ENCODE measurements at places on chromosomes 13 and 19.

GRCh38 chr19:38556521-38557174, 61.1 kb downstream of the MAP4K1 start:
- no peak for DNase-seq

DNA sequence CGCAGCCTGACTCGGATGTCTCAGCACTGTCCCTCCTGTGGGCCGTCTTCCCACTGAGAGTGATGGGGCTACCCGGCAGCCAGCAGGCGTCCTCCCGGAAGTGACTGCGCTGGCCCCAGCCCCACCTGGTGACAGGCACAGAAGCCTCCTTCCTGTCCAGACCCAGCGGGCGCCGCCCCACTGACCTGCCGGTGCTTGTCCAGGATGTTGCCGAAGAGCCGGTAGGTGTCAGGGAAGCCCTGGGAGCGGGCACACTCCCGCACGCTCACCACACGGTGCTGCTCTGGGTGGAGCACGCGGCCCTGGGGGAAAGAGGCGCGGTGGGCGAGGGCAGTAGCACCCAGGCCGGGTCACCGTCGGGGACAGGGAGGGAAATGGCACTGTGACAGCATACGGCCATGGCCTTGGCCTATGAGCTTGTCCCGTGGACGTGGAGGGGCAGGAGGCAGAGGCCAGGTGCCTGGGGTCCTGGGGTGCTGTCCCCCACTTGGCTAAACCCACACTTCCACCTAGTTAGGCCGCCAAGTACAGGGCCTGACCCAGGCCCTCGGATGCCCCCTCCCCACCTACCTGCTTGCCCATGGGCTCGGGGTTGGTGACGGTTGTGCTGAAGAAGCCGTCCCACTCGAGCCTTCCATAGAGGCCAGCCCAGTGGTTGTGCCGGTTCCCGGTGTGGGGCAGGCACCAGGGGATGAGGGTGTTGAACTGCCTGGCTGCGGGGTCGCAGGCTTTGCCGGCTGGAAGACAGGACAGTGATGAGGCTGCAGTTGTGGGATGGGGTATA, 16.0 kb upstream of the EIF3G start:
- DNase-seq = no peak

DNA sequence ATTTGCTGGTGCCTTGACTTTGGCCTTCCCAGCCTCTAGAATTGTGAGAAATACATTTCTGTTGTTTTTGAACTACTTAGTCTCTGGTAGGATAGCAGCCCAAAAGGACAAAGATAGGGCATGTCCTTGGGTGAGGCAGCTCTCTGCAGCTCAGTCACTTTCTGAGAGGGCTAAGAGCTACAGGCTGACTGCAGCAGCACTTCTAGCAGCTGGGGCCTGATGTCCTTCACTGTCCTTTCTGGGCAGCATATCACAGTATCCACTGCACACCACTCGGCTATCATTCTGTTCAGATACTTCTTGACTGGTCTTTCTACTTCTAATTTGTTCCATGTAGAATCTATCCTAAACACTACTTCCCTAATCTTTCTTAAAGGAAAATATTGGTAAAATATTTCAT, 68.5 kb upstream of the CLDN10 start:
- DNase-seq = no peak

- no peak for DNase-seq
Measured at GRCh38 chr19:3510727-3511126, 4.6 kb downstream of the FZR1 start.

GRCh38 chr13:93244918-93245280, 18.3 kb downstream of the GPC6 start:
- DNase-seq = no peak

- DNase-seq = no peak
Measured at GRCh38 chr19:49222011-49222410, 64.4 kb downstream of the TRPM4 start.

DNA sequence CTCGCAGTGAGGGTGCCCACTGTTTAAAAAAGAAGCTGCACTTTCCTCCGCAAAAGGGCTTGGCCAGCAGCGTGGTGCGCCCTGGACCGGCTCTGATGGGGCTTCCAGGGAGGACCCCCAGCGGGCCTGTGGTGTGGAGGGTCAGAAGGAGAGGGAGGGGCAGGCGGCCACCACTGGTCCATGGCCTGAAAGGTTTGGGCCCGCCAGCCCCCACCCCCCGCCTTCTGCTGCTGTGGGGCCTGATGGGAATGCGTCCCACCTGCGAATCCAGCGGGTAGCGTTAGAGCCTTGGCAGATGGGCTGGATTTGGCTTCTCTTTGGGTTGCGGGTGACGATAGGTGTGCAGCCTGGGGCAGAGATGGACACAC, 34.7 kb downstream of the TMEM255B start:
- no peak for DNase-seq

DNA sequence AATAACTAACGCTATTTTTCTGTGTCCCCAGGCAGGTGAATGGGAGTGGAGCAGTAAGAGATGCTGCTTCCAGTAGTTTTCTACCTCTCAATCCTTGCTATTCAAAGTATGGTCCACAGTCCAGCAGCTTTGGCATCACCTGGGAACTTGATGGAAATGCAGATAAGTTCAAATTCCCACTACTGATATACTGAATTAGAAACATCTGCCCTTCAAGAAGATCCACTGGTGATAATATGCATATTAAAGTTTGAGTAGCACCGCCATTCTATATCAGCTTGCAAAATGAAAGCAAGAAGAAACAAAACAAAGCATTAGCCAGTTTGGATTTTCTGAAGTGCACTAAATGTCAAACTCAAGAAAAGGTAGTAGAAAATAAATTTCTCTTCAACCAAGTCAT, 906.2 kb upstream of the PCDH20 start:
- DNase-seq = no peak

- DNase-seq = no peak
Measured at GRCh38 chr13:110158226-110158625, 148.7 kb downstream of the COL4A1 start.

DNA sequence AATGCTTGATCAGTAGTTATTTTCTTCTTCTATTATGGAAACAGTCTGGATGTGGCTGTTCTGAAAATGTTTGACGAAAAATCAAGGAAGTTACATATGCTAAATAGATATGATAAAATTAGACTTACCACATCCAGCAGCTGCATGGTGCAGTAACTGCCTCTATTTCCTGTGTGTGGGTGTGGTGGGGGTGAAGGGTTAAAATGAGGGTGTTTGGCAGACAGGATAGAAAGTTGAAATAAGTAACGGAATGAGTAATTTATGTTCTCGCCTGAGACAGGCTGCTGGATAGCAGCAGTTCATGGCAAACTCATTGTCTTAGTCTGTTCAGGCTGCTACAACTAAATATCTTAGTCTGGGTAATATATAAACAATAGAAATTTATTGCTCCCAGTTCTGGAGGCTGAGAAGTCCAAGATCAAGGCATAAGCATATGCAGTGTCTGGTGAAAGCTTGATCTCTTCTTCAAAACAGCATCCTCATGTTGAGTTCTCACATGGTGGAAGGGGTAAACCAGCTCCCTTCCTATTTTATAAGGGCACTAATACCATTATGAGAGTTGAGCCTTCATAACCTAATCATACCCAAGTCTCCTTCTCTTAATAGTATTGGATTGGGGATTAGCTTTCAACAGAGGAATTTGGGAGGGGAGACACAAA, 1248.9 kb downstream of the SLITRK5 start:
- no peak for DNase-seq

DNA sequence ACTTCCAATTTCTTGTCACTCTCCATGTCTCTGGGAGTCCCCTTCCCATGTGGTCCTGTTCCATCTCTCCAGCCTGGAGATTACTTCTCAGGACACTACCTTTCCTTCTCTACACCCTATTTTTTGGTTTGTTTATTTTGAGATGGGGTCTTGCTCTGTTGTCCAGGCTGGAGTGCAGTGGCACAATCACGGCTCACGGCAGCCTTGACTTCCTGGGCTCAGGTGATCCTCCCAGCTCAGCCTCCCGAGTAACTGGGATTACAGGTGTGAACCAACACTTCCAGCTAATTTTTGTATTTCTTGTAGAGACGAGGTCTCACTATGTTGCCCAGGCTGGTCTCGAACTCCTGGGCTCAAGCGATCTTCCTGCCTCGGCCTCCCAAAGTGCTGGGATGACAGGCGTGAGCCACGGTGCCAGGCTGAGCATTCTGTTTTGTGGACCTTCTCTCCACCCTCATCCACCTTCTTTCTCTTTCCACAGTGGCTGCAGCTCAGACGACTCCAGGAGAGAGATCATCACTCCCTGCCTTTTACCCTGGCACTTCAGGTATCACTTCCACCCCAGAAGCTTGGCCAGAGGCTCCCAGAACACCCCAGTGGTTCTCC, 644 bp downstream of the HCST start:
- DNase-seq = no peak

- no peak for DNase-seq
Measured at GRCh38 chr13:74675182-74675581, 541.0 kb upstream of the KLF12 start.

GRCh38 chr19:18506101-18506930, 15.6 kb downstream of the ELL start:
- no peak for DNase-seq

- DNase-seq = no peak
Measured at GRCh38 chr19:15291548-15292021, 40.8 kb downstream of the BRD4 start.

DNA sequence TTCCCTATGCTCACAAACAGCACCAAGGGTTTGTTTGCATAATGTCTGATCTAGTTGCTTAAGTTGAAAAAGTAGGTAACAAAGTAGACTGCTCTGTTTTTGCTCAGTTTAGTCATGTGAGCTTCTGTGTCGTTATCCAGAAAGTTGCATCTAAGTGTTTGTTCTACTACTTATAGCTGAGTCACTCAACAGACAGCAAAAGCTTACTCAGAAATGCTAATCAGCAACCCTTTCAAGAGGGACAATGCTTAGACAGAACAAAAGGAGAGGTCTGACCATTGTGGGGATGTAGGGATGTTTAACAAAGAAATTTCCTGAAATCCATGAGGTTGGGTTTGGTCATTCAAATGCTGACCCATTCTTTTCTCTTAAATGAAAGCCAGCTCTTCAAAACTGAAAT, 106.4 kb downstream of the ATP8A2 start:
- no peak for DNase-seq

GRCh38 chr13:49021953-49022352, 46.2 kb downstream of the FNDC3A start:
- no peak for DNase-seq

- DNase-seq = no peak
Measured at GRCh38 chr13:77779552-77780272, 82.2 kb downstream of the SLAIN1 start.

DNA sequence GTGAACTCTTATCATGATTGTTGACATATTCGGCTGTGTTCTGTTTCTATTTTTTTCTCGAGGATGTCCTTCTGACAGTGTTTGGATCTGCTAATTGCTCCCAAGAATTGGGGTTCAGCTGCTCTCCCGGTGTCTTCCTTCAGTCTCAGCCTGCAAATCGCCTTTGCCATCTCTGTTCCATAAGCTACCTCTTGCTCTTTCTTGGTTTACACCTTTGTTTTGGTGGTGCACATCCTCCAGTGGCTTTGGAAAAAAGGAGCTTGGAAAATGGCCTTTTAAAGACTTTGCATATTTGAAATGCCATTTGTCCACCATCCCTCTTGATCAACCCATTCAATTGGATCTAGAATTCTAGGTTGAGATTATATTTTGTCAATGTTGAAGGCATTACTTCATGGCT, 137.2 kb downstream of the URI1 start:
- no peak for DNase-seq

DNA sequence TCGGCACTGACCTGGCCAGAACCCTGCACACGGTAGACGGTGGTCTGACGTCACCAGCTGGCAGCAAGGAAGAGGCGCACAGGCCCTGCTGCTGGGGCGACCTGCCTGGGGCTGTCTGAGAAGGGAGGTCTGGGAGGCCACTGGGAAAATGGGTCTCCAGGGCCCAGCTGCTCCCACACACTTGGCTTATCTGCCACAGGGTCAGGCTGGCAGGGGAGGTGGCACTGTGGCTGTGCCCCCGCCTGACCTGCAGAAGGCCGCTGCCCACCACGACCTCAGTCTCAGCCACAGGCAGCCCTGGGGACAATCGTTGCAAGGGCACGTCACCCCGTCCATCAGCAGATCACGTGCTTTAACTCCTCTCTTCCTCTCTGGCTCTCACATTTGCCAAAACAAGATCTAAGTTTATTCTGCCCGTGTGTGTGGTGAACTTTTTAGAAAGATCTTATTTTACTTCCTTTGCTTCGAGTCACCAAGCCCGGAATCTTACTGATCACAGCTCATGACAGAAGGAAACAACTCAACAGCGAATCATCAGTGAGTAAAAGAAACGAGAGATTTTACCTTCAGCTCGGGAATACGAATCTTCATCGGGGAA, 45.2 kb upstream of the RANBP3 start:
- no peak for DNase-seq

DNA sequence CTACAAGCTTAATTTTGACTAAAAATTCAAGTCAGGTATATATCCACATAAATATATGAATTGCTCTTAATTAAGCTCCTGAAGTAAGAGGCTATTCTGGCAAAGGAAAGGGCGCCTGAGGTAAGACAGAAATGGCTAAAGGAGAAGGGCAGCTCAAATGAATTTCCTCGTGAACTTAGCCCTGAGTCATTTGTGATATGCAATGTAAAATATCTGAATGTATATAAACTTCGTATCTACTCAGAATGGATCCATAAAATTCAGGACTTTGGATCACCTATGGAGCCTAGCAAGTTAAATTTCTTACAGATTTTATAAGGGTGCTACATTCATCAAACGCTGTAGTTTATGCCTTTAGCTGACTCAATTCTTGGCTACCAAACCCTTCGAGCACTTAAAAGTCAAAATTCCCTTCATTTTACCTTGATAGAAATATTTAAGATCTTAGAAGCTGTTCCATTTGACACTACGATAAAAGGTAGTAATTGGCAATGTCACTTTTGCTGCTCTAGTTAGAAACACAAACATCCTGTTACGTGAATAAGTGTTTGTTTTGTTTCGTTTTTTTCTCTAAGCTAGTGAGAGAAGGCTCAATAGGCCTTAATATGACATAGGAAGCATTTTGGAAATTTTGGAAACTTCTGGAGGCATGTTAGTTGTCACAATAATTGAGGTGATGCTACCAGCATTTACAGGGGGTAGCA, 69.2 kb downstream of the DIAPH3 start:
- no peak for DNase-seq

DNA sequence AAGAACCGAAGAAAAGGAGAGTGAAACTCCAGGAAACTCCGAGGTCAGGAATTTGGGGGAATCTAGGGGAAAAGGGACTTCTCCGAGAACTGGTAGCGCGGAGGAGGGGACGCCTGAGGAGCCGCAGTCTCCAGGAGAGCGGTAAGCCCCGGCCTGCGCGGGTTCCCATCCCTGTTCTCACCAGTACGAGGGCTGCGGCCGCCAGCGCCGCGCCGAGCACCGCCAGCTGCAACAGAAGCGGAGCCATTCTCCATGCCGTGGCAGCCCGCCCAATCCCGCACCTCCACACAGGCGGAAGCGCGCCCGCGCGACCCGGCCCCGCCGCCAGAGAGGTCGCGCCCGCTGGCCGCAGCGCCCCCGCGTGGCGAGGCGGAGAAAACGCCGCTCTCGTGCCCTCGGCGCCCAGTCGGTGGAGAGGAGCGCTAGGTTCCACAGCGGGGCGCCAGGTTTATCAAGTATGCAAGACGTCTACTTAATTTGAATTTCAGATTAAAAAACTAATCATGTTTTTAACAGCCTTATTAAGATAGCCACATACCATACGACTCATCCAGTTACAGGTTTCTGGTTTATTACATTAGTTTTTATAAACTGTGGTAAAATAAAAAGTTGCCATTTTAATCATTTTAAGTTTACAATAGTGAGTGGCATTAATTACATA, at the start of gene ALG5:
Gene ALG5 (minus strand): TSS at position 287 of the 661 bp plus-strand sequence. CDS start 40 bp downstream, at position 247.
- DNase-seq = peak; percentile 95

- DNase-seq = no peak
Measured at GRCh38 chr19:55913643-55914268, 18.4 kb downstream of the NLRP13 start.
